Sigmoid colon (tissue), 7 donors: ENCODE measurements at places on chromosomes 12 and 14. TPM values are rescaled to one million over a fixed set of nuclear protein-coding genes. Genes with fewer than 3 reads are reported as not detected.

The NEUROD4 gene
- total RNA-seq: not detected

GRCh38 chr12:44053549-44054127 lies 217.8 kb downstream of the TMEM117 start:
- DNase-seq: no peak

DNA sequence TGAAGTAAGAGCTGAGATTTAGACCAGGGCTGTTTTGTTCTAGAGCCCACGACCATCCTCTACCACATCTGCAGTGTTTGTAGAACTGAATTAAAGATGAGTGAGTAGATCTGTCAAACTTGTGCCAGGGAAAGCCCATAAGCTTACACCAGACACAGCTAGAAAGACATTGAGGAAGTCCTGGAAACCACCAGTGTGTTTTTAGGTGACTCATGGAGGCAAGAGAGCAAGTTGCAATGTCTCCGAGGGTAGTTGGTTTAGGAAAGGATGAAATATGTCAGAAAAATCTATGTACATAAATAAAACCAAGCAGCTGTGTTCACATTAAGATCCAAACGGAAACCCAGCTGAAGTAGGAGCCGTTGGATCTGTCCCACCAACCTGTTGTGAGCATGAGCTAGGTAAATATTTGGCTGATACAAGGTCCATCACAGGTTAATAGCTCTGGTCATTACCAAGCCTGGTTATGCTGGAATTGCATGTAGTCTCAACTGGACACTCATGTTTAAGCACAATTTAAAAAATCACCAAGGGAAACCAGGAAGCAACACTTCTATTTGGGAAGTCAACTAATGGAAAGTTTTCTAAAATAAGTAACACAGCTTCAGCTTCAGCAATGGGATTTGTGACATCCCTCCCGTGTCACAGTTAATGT lies 49.9 kb upstream of the PLEKHG3 start:
- DNase-seq: no peak

DNA sequence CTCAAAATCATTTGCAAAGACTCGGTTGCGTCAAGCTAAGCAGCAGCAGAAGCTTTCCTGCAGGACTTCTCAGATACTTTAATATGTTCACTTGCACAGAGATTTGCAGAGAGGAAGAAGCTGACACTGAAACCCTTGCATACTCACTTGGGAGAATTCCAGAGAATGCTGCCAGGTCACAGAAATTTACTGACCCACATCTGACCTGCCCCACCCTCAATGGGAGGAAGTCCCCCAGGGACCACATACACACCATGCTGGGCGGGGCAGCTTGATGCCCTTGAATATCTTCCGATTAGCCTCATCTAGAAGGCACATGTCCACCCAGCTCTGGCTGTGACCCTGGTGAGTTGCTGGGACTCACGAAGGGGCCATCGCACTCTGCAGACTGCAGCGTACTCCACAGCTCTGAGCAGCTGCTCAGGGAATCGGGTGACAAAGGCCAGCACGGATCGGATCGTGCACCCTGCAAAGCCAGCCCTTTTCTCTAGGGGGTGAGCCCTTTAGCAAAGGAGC lies 83.2 kb downstream of the ITPK1 start:
- DNase-seq: no peak

- DNase-seq: no peak
These were observed 423.2 kb downstream of the GLT1D1 start for GRCh38 chr12:129276361-129277060.

The RPS6KL1 gene
- total RNA-seq: 7.8 TPM

DNA sequence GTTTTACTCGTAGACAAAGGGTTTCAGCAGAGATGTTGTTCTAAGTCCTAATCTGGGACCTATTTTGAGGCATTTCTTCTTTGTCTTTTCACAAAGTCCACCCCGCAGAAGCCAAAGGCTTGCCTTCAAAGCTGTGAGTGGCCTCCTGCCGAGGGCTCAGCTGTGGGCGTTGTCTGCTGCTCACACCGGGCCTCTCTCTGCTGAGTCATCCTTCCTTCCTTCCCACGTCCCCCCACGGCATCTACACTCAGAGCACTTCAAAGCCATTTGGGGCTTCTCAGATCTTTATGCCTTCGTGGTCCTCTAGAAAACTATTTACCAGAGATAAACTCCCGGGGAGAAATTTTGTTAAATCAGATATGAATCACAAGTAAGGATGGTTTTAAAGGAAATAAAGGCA lies 115.9 kb upstream of the TMPO start:
- no peak for DNase-seq

DNA sequence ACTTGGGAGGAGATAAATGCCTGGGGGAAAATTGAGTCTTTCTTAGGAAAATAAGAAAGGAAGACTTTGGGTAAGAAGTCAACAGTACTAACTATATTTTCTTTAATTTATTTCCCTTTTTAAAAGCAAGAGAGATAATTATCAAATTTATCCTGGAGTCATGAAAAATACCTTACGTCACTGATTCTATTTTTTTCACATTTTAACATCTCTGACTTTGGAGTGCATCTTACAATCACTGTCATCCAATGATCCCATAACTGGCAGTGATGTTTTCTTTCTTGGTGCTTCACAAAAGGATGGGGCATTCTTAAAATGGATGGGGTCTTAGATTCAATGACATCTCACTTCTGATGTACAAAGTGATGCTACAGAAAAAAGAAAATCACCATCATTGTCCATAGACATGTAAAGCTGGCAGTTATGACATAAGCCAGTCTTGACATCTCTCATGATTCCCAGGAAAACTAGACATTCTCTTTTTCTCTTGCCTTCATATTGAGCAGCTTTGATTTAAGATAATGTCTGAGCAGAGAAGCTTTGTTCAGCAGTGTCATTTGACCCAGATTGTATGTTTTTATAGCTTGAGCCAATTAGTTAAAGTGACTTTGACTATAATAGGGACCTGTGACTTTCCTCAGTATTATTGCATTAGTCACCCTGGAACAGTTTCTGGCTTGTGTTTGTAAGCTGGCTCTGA lies 236.2 kb downstream of the EGLN3 start:
- DNase-seq: no peak

The KRT71 gene
- total RNA-seq: not detected

The TAS2R43 gene
- 2.1 TPM for total RNA-seq

The TAS2R42 gene
- not detected for total RNA-seq

The KCNK10 gene
- not detected for total RNA-seq

GRCh38 chr12:104790296-104791125 lies 167.6 kb downstream of the SLC41A2 start:
- peak; percentile 67 for DNase-seq

DNA sequence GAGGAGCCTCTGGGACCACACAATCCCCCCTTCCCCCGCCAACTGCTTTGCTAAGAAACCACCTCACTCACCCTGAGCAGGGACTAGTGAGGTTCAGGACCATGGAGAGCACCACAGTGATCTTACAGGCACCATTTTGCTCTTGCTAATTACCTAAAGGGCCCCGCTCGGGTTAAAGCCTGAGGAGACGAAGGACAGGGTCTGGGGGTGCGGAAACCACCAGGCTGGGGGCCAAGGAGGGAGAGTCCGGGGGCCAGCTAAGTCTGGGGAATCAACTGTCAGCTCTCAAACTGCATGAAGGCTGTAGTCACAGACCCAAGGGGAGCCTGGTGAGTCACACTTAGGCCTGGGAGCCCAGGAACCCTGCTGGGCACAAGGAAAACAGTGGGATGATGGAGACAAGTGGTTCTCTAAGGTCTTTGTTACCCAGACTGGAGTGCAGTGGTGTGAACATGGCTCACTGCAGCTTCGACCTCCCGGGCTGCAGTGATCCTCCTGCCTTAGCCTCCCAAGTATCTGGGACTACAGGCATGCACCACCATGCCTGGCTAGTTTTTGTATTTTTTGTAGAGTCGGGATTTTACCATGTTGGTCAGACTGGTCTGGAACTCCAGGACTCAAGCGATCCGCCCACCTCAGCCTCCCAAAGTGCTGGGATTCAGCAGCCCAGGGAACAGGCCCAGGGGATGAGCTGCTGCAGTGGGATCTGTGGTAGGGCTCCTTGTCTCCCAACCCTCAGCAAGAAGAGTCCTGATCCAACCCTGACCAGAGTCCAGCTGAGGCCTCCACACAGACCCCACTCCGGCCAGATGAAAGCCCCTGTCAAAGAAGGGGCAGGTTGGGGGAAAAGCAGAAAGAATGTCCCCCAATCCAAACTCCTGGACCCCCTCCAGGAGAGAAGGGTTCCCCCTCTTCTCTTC lies 98.8 kb downstream of the CALM1 start:
- no peak for DNase-seq
